ENCODE measurements at places on chromosomes 3 and 15.

DNA sequence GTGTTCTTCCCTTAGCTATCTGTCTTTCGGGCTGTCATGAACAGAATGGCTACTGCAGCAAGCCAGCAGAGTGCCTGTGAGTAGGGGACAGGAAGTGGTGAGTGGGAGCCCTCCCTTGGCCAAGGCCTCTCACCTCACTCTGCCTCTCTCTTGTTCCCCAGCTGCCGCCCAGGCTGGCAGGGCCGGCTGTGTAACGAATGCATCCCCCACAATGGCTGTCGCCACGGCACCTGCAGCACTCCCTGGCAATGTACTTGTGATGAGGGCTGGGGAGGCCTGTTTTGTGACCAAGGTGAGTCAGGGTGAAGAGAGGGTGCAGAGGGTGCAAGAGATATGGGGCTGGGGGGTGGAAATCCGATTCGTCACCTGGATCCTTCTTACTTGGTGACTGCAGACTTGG lies 3.0 kb downstream of the DLL4 start:
- DNase-seq: no peak

DNA sequence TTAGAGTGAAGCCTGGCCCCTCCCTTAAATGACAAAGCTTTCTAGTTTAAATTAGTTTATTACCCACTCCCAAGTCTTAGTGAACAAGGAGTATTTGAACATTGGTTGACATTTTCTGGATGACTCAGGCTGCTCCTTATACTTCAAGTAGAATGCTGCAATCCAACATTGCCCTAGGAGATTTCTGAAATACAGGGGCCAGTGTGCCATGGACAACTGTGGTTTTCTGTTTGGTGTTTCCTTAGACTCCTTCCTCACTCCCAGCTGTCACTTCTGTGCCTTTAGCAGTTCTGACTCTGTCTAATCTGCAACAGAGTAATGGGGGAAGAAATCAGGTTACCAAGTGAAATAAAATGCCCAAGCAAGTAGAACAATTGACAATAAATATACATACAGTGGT lies 116.1 kb upstream of the P2RY1 start:
- DNase-seq: no peak

DNA sequence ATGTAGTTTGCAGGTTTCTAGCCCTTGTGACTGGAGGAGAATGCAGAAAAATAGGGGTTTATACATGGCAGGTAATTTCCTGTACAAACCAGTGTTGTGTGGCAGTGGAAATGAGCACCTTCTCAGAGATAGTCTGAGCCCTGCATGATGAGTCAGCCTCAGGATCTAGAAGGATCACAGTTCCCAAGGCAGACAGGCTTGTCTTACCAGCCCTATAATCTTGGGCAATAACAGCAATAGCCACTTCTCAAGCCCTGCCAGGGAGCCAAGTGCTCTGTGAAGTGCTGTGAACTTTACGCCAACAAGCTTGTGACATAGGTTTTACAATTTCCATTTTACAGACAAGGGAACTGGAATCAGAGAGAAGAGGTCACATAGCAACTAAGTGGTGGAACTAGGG lies 89.4 kb downstream of the CD47 start:
- no peak for DNase-seq

DNA sequence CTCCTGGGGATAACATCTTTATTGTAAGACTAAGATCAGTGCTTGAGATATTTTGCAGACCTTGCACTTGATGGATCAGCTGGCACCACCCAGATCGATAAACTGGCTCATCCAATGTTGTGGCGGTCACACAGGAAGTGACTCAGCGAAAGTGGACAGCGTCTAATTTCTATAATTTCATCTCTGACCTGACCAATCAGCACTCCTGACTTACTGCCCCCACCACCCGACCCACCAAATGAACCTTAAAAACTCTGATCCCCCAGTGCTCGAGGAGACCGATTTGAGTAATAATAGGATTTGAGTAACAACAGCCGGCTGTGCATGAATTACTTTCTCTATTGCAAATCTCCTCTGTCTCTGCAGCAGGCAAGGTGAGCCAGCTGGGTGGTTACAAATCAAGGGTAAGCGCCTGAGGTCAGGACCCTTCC lies 62.7 kb upstream of the RNU6-1 start:
- no peak for DNase-seq

DNA sequence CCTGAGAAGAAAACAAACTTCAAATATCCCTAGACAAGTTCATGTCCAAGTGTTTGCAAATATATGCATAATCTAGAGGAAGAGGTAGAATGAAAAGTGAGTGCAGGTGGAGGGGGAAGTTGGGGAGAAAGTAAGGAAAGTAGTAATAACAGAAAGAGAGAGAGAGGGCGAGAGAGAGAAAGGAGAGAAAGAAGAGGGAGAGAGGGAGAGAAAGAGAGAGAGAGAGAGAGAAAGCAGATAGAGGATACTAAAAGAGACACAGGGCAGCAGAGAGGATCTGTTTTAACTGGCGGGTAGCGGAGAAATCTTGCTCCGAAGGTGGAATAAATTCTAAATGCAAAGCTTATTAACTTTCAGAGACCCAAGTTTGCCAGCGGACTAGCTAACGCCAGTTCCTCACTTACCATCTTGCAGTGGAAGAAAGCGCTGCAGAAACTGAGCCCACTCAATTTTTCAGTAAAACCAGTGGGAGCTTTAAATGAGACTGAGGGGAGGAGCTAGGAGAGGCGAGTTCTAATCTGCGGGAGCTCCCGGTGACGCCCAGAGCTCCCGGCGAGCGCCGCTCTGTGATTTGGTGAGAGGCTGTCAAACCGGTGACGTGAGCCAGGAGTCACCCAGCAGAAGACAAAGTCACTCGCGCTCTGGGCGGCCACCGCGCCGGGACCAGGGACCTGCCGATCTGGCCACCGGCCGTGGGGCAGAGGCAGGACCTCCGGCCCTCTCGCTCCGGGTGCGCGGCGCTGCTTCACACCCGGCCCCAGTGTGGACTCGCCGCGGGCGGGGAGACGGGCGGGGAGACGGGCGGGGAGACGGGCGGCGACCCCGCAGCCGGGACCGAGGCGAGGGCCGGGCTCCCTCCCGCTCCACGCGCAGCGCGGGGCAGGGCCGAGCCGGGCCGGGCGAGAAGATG lies at the start of gene GMNC:
Gene GMNC (minus strand): TSS at position 486 of the 910 bp plus-strand sequence. CDS start 79 bp downstream, at position 407.
- no peak for DNase-seq

GRCh38 chr3:11908981-11909698 lies 62.5 kb upstream of the TAMM41 start:
- no peak for DNase-seq

- no peak for DNase-seq
Measured at GRCh38 chr3:111112913-111113312, 41.3 kb downstream of the NECTIN3 start.

DNA sequence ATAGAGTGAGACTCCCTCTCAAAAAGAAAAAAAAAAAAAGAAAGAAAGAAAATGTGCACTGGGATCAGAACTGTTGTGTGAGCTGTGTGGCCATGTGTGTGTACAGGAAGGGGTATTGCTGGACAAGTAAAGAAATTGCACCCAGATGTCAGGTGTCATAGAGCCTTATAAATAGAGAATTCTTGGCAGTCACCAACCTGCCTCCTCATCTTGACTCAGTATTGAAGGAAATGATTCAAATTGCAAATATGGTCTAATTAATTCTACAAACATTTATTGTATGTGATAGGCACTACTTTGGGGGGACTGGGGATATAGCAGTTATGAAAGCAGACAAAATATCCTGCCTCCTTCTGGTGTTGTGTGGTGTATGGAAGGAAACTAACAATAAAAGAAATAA lies 243.8 kb upstream of the TTC14 start:
- DNase-seq: no peak

GRCh38 chr3:193735850-193736249 lies 142.8 kb downstream of the OPA1 start:
- DNase-seq: no peak

DNA sequence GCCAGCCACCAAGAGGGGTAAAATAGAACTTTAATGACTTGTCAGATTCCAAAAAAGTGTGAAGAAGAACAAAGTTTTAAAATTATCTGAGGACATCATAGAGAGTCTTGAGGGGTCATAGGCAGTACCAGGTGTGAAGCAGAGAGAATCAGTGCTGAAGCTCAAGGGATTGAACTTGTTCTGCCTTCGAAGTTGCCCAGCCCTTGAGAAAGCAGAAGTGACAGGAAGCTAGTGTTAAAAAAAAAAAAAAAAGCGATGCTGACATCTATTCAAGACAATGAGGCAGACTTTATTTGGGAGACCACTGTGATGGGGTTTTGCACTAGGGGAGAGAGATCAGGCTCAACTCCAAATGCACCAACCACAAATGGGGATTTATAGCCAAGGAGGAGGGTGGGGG lies 21.8 kb downstream of the FBXO22 start:
- DNase-seq: no peak

DNA sequence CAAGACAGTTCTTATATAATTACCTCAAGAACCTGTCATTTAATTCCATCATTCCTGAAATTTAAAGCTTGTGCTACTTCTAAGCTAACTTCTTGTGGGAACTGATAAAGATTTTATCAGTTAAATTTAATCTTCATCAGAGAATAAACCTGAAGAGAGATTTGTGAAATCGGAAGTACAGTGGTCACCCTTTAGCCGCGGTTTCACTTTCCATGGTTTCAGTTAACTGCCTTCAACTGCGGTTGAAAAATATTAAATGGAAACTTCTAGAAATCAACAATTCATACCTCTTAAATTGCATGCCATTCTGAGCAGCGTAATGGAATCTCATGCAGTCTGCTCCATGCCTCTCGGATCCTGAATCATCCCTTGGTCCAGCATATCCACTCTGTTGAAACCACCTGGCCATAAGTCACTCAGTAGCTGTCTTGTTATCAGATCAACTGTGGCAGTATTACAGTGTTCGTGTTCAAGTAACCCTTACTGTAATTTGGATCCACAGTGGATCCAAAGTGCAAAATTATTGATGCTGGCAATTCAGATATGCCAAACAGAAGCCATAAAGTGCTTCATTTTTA lies 626.1 kb downstream of the CADM2 start:
- DNase-seq: no peak

- no peak for DNase-seq
Measured at GRCh38 chr3:176663837-176664831, 533.1 kb downstream of the TBL1XR1 start.

GRCh38 chr3:157857440-157857839 lies 248.8 kb downstream of the SHOX2 start:
- no peak for DNase-seq

DNA sequence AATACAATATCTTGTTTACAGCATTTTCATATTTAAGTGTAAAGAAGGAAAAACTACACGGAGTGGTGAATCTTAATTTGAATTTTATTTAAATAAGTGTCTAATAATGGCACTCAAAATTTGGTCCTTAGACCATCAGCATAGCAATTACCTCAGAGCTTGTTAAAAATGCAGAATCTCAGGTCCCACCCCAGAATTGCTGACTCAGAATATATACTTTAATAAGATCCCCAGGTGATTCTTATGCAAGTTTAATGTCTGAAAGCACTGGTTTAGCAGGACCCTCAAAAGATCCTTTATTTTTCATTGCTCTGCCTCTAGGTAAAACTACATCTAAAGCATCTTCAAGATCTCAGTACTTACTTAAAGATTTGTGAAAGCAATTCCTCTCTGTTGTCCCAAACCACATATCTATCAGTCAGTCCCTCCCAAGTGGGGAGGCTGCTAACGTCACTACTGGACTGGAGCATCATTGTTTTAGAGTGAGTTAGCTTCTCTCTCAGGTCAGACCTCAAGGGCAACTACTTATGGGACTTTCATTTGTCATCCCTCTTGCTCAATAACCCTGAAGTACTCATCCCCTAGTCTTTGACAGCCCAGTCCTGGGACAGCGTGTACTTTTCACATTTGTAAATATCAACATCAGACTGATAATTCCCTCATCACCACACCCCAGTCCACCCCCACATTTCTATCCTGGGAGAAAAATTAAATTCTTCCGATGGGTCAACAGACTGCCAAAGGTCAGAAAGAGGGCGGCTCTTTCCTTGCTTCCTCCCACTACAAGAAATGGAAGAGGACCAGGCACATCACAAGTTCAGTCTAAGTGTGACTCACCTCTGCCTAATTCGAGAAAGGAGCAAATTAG lies 76.7 kb downstream of the CBLB start:
- DNase-seq: no peak

- DNase-seq: no peak
Measured at GRCh38 chr3:188207941-188208515, 54.1 kb downstream of the LPP start.

DNA sequence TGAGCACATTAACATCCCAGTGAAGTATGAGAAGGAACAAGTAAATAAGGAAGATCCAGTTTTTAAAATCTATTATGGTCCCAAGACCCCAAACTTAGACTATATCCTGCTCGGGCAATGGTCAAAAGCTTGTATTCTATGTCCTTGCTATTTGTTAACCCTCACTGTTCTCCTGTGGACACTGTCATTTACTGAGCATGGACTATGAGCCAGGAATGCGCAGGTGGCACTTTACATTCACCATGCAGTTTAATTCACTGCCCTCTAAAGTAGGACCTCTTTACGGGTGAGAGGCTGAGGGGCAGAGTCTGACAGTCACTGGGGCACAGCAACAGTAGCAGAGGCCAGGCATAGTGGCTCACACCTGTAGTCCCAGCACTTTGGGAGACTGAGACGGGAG lies 28.6 kb downstream of the SPATA12 start:
- no peak for DNase-seq

DNA sequence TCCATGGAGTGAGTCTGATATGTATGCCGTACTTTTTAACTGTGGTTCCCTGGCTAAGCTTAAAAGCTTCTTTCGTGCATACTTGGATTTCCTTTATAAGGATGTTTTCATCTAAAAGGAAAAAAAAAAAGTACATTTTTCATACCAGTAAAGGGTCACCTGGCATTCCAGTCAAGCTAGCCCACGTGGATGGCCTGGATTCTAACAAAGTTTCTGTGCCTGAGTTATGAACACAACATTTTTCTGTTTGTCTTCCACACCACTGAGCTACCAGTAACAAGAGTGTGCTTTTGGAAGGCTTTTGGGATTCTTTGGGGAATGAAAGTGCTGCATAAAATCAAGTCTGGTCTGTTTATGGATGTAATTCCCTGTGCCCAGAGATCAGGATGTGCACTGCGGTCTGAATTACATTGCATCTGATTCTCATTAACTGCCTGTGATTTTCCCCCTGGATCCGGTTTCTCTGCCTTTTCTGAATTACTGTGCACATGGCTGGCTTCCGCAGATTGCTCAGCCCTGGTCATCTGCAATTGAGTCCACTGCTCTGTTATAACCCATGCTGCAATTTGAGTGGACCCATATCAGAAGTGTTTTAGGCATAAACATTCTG lies 38.2 kb upstream of the MAGI1 start:
- no peak for DNase-seq

- DNase-seq: no peak
Measured at GRCh38 chr3:129526121-129526900, 2.1 kb upstream of the RHO start.

- no peak for DNase-seq
Measured at GRCh38 chr3:141234283-141234682, 2.7 kb downstream of the PXYLP1 start.

DNA sequence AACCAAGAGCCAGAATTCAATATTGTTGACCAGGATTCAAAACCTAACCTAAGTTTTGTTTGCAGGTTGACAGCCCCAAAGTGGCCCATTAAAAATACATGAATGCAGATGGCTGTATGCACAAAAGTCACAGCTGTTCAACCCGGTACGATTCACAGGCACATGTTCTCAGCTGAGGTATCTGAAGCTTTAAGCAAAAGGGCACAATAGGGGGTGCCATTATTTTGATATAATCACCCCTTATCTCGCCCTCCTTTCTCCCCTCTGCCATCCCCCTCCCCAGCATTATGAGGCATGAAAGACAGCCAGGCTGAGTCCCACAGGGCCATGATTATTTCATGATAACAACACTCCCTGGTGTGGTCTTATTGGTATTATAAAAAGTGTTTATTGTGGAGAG lies 264.9 kb downstream of the EBLN2 start:
- DNase-seq: no peak

- DNase-seq: no peak
Measured at GRCh38 chr3:76432396-76432795, 607.5 kb upstream of the ROBO2 start.

GRCh38 chr3:46416811-46417510 lies 9.9 kb downstream of the CCRL2 start:
- no peak for DNase-seq
